ENCODE measurements at places on chromosomes 12 and 14.

- DNase-seq = no peak
These were observed 73.1 kb downstream of the WDR20 start for GRCh38 chr14:102212845-102213244.

GRCh38 chr14:71166180-71166837 lies 259.1 kb downstream of the PCNX1 start:
- peak; percentile 69 for DNase-seq

GRCh38 chr14:32601069-32601468 lies 272.0 kb downstream of the AKAP6 start:
- no peak for DNase-seq

DNA sequence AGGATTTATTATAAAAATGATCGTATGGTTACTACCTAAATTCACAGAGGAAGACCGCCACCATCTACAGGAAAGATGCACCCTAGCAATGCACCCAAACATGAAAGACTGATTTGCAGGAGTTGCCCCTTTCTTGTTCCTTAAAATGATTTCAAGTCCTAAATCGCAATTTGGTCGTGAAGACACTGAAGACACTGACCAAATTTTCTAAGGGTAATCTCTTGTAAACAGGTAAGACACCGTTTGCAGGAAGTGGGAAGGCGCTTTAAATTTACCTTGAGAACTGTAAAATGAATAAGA lies 1.0 kb downstream of the SOS2 start:
- no peak for DNase-seq

GRCh38 chr14:101325319-101325718 lies 236.0 kb upstream of the DIO3 start:
- DNase-seq = no peak

DNA sequence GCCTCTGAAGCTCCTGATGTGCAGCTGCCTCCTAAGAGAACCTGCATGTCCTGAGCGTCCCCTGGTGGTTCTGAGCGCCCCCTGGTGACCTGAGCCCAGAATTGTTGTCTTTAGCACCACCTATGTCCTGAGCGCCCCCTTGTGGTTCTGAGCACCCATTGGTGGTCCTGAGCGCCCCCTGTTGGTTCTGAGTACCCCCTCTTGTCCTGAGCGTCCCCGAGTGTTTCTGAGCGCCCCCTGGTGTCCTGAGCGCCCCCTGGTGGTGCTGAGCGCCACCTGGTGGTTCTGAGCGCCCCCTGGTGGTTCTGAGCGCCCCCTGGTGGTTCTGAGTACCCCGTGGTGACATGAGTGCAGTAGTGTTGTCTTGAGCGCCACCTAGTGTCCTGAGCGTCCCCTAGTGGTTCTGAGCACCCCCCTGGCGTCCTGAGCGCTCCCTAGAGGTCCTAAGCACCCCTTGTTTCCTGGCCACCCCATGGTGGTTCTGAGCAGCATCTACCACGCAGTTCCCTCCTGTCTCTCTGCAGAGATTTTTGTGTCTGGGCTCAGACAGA lies 782.5 kb downstream of the TMEM121 start:
- DNase-seq = no peak

DNA sequence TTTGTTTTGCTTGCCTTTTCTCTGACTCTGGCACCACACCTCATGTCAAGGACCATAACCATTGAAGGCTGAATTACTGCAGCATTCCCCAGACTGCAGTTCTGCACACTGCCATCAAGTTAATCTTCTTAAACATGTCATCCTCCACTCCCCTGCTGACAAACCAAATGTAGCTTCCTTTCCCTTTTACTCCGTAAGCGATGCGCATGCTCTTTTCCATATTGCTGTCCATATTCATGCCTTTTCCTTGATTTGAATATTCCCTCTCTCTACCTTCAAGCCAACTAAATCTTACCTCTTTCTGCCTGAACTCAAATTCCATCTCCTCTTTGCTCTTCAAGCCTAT lies 13.6 kb downstream of the GPX2 start:
- DNase-seq = no peak

DNA sequence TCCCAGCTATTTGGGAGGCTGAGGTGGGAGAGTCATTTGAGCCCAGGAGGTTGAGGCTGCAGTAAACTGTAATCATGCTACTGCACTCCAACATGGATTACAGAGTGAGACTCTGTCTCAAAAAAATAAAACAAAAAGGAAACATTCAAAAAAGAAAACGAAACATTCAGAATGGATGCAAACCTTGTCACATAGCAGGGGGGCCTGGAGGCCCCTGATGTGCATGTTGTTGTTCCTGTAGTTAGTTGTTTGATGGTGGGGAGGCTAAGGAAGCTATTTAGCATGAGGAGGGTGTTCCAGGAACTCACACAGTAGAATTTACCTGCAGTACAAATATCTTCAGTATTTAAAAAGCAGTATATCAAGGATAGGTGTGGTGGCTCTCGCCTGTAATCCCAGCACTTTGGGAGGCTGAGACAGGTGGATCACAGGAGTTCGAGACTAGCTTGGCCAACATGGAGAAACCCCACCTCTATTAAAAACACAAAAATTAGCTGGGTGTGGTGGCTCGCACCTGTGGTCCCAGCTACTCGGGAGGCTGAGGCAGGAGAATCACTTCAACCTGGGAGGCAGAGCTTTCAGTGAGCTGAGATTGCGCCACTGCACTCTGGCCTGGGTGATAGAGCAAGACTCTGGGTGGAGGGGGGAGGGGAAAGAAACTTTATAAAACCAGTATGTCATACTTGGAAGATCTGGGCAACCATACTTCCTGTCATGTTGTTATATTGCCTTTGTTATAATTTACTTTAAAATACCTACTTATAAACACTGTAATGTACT lies 17.6 kb upstream of the AEBP2 start:
- DNase-seq = no peak

- no peak for DNase-seq
These were observed 278.7 kb downstream of the PDZRN4 start for GRCh38 chr12:41466802-41467201.

- DNase-seq = no peak
These were observed 11.4 kb downstream of the INF2 start for GRCh38 chr14:104700747-104701217.

DNA sequence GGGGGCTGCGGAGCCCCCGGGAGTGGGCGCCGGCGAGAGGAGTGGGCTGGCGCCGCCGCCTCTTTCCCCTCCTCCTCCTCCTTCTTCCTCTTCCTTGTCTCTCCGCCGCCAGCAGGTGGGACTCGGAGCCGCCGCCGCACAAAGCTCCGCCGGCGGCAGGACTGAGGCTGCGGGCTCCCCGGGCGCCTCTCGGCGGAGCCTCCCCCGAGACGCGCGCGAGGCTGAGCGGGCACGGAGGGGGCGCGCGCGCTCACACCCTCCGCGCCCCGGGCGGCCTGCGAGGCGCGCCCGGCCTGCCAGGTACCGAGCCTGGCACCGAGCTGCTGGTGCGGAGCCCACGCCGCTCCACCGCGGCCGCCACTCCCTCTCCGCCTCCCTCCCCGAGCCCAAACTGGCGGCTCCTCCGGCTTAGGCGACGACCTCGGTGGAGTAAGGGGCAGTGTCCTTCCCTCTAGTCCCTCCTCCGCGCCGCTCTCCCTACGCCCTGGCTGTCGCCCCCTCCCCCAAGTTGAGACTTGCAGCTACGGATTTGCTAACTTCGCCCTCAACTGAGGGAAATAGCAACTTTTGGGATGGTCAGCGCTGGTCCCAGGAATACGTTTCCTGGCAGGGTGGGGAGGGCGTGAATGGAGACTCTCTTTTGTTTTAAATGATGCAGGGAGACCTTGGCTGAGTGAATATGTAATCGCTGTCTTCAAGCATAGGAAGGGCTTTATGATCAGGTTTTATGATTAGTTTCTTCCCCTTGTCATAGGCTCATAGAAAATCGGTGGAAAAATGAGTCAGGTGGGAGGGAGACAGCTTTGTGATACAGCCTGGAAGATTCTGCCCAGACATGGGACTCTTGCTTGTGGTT lies 199.5 kb upstream of the CAND1 start:
- DNase-seq = peak; percentile 2

DNA sequence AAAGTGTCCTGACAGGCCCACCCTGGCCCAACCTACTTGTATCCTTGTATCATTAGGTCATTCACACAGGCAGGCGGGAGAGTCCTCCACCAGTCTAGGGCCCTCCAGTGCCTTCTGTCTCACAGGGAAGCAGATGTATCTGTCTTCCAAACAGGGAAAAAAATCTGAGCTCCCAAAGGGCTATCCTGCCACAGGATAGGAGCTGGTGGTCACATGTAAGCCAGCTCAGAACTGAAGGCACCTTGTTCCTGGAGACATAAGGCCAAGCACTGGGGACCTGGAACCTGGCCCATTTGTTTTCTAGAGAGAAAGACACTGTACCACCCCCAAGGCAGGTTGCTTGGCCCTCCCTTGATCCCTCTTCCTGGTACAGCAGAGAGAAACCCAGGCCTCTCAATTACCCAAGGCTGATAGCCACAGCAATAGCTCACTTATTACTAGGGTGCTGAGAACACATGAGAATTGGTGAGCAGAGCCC lies 19.4 kb upstream of the PLEKHH1 start:
- no peak for DNase-seq

DNA sequence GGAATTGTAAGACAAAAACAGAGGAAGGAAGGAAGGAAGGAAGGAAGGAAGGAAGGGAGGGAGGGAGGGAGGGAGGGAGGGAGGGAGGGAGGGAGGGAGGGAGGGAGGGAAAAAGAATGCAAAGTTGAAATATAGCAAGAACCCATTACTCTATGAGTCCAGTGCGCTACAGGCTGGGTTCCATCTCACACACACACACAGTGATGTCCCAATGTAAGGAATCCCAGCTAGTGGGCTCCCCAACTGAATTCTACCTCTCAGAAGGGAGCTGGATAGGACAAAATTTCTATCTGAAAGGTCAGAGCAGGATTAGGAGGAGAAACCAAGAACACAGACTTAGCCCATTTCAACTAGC lies 173.4 kb downstream of the DAD1 start:
- no peak for DNase-seq

DNA sequence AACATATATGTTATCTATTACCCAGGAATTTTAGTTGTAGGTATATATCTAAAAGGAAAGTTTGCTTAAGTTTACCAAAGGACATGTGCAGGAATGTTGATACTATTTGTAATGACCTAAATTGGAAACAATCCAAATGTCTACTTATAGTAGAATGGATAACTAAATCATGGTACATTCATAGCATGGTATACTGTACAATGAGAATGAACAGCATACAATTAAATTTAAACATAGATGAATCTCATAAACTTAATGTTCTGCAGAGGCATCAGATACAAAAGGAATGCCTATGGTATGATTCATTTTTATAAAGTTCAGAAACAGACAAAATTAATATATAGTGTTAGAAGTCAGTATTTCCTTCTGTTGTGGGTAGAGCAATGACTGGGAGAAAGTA lies 135.4 kb downstream of the GPHN start:
- no peak for DNase-seq

DNA sequence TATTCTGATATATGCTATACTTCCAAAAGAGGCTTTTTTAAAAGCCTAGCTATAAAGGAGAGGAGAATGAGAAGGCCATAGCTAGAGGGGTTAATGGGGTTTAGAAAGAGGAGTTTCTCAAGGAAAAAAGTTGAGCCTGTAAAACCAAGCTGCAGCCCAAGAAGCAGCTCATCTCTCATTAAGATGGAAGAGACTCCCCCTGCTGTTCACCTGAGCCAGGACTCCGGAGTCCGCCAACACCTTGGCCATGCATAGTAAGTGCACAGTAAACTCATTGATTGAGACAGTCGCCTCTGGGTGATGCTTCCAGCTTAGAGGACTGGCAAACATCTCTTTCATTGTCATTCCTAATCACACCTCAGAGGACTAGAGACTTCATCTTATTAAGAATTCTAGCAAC lies 46.2 kb downstream of the ANO2 start:
- no peak for DNase-seq

GRCh38 chr14:62943202-62943601 lies 102.1 kb downstream of the KCNH5 start:
- peak; percentile 6 for DNase-seq

DNA sequence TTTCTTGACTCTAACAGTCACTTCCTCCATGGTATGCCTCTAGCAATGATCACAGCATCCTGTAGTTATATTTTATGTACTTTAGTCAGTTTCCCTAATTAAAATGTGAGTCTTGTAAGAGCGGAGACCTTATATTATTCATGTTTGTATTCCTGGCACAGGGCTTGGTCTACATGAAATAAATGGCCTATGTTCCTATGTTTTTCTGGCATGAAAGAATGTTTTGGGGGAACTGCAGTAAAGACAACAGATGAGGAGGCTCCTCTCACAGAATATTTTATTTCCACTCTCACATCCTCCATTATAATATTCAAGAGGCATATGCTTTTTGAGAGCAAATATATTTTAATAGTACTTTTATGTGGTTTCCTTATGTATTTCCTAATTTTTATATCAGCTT lies 429.8 kb upstream of the PDE3A start:
- DNase-seq = no peak

- DNase-seq = peak; percentile 70
These were observed 303.5 kb upstream of the NPAS3 start for GRCh38 chr14:32635061-32635719.

GRCh38 chr12:47903927-47904712 lies 674 bp downstream of the VDR start:
- DNase-seq = peak; percentile 52

- DNase-seq = no peak
These were observed 103.1 kb downstream of the SEC23A start for GRCh38 chr14:38999949-39000348.

GRCh38 chr12:104852102-104852501 lies 106.0 kb downstream of the SLC41A2 start:
- DNase-seq = peak; percentile 91

- DNase-seq = no peak
These were observed 92.2 kb downstream of the FLRT2 start for GRCh38 chr14:85622106-85622505.

DNA sequence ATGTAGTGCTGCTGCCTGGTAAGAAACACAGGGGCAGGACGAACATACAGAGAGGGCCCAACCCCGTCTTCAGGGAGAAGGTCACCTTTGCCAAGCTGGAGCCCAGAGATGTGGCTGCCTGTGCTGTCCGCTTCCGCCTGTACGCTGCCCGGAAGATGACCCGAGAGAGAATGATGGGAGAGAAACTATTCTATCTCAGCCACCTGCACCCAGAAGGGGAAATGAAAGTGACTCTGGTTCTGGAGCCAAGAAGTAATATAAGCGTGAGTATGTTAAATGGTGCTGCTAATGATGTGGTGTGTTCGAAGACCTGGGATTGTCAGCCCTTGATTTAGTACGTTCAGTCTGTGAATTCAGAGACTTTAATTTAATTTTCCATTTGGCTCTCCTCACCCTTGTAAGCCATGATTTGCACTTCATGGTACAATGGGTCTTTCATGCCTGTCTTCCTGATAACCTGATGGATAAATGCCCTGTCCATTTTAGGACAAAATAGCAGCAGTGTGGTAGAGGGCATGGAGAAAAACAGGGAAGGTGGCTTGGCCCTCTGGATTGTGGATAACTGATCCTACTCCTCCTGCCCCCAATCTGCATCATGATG lies 318.9 kb downstream of the SNAPC1 start:
- no peak for DNase-seq

GRCh38 chr12:58647495-58647894 lies 272.8 kb downstream of the LRIG3 start:
- DNase-seq = no peak

DNA sequence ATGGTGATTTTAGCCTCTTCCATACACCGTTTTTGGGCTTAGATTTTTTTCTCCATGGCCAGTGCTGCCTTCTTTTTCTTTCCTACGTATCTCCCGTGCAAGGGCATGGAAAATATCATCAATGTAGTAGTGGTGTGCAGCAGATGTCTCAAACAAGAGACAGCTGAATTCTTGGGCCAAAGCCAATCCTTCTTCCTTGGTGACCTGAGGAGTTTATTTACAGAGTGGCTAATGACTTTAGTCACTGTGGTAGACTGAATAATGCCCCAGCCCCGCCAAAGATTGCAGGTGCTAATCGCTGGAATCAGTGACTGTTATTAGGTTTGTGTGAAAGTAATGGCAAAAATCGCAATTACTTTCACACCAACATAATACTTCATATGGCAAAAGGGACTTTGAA lies 235.5 kb upstream of the NOS1 start:
- DNase-seq = no peak

Measured in fibroblast of skin of left quadriceps (primary cell).